Endodermal cell (in vitro differentiated cells): ENCODE measurements at places on chromosomes 6 and 20. TPM values are rescaled to one million over a fixed set of nuclear protein-coding genes. Genes with fewer than 3 reads are reported as not detected.
A peak's percentile ranks its signal among the peaks of the same experiment; 100 is the strongest.

The PRSS35 gene
- total RNA-seq, result 2.0 and 2.1 TPM in 2 replicates

- no peaks in the 10 kb centered on the region for H3K36me3 ChIP-seq
- no peak overlapping the region for H3K27ac ChIP-seq
- no peaks in the 10 kb centered on the region for H3K27me3 ChIP-seq
These were observed 64.9 kb upstream of the TAB2 start for GRCh38 chr6:149252622-149253021.

- DNase-seq, result no peak
- H3K4me1 ChIP-seq, result no peaks in the 10 kb centered on the region
- H3K4me3 ChIP-seq, result no peak overlapping the region
- H3K36me3 ChIP-seq, result no peaks in the 10 kb centered on the region
- H3K27me3 ChIP-seq, result no peaks in the 10 kb centered on the region
These were observed 140.6 kb downstream of the PXDC1 start for GRCh38 chr6:3610921-3611320.

DNA sequence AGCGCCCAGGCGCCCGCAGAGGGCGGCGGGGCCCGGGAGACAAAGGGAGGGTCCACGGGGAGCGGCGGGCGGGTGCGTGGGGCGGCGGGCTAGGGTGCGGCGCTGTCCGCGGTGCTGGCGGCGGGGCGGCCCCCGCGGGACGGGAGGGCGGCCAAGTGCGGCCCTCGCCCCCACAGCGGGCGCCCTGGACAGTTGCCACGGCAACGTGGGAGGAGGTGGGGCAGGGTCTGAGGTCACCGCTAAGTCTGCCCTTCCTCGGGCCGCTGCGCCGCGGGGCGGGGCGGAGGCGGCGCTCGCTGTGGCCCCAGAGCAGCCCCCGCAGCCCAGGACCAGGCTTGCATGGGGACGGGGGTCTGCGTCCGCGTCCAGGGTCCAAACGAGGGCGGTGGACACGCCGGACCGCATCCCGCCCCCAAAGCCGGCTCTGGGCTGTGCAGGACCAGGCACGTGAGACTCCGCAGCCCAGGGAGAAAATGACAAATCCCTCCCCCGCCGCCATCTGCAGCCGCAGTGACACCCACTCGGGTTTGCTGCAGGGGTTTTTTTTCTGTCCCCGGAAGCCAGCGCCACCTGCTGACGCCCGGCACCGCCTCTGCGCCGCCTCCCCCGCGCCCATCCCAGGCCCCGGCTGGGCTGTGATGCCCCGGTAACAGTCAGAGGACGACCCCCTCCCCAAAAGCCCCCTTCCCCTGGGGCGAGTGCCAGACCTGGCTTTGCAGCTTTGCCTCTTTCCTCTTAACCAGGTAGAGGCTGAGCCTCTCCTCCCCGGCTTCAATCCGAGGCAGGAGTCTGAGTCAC, 36.8 kb downstream of the YTHDF1 start:
- no peaks in the 10 kb centered on the region for H3K36me3 ChIP-seq
- DNase-seq, result peak; percentile 85
- H3K4me1 ChIP-seq, result peaks cover 2% of the 10 kb centered on the region
- H3K27me3 ChIP-seq, result peaks cover 64% of the 10 kb centered on the region
- no peak overlapping the region for H3K4me3 ChIP-seq

GRCh38 chr20:41467690-41468089, 101.1 kb upstream of the EMILIN3 start:
- H3K27me3 ChIP-seq, result no peaks in the 10 kb centered on the region
- no peak for DNase-seq
- peaks cover 57% of the 10 kb centered on the region for H3K36me3 ChIP-seq
- H3K4me3 ChIP-seq, result no peak overlapping the region
- no peak overlapping the region for H3K27ac ChIP-seq

DNA sequence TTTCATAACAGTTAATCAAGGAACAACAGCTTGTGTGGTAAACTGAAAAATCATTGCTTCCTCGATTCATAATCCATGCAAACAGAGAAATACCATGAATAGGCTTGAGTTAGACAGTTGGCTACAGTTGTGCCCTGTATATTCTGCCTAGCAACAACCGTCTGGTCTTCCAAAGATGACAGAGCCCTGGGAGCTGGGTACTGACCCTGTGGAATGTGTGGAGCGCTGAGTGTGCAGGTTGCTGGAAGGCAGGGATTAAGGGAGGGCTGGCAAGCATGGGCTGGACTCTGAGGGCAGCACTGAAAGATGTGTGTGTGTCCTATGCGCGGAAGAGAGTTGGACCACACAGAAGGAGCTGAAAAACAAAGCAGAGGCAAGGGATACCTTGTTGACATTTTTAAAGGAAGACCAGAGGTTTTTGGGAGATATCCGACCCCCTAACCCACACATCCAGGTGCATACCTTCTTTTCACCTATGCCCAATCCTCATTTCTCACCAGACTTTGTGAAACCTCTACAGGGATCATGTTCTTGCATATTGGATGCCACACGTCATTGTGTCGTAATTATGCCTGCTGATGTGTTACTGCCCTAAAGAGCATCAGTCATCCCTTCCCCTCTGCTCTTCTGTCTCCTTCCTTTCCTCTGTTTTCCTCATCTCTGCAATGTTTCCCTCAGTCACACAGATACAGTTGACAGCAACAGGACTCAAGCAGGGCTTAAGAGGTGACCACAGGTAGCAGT, 58.2 kb upstream of the VGLL2 start:
- H3K36me3 ChIP-seq, result no peaks in the 10 kb centered on the region
- H3K27me3 ChIP-seq, result no peaks in the 10 kb centered on the region
- no peak overlapping the region for H3K4me3 ChIP-seq
- DNase-seq, result peak; percentile 62
